ENCODE measurements at places on chromosomes 2 and 18.
A peak's percentile ranks its signal among the peaks of the same experiment; 100 is the strongest.

DNA sequence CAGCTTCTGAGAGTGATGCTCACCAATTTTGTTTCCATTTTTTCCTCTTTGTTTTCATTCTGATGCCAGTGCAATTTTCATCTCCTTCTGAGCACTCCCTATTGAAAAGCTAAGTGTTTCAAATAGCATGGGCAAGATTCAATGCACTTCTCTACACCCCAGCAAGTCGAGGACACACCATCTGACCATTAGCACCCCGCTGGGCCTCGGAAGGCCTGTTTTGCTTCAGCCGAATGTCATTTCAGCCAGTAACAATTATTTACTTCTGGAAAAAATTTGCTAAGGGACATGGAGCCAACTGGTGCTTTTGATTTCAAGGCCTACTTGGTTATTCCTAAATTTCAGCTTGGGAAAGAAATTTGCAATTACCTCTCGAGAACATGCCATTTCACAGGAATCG is 392.4 kb downstream of the RNF144A start:
- no peaks in the 10 kb centered on the region for H3K36me3 ChIP-seq
- no peaks in the 10 kb centered on the region for H3K4me1 ChIP-seq
- no peak overlapping the region for H3K4me3 ChIP-seq
- no peak overlapping the region for H3K27ac ChIP-seq
- no peak for DNase-seq

DNA sequence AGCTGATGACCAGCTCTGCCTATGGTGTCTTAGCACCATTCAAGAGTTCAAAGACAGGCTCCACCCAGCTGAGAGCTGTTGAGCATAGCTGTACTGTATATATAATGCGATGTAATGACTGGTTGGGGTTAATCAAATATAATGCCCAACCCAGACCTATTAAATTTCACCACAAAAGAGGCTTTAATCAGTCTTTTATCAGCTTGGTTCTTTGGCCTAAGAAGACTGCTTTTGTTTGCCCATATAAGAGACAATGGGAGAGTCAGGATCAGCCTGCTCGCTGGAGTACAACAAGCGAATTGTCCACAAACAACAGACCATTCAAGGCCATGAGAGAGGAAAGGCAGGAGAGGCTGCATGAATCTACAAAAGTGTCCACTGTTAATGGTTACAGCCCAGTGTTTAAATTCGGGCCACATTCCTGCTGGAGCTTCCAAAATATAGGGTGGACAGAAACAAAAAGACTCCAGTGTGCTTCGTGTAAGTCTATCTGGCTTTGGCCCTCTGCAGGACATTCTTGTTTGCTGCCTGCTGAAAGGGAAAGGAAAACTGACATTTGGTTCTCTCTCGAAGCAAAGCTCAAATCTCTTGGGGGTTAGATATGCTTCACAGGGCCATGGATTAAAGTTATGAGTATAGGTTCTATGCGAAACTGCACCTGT is 299.0 kb upstream of the FBXO11 start:
- H3K27ac ChIP-seq, result no peak overlapping the region
- no peaks in the 10 kb centered on the region for H3K36me3 ChIP-seq
- no peaks in the 10 kb centered on the region for H3K27me3 ChIP-seq
- DNase-seq, result no peak
- no peak overlapping the region for H3K4me3 ChIP-seq

- H3K36me3 ChIP-seq, result no peaks in the 10 kb centered on the region
- no peak for DNase-seq
- no peaks in the 10 kb centered on the region for H3K27me3 ChIP-seq
- no peak overlapping the region for H3K4me3 ChIP-seq
Observed at GRCh38 chr2:113175042-113175628, 1.4 kb downstream of the PSD4 start.

DNA sequence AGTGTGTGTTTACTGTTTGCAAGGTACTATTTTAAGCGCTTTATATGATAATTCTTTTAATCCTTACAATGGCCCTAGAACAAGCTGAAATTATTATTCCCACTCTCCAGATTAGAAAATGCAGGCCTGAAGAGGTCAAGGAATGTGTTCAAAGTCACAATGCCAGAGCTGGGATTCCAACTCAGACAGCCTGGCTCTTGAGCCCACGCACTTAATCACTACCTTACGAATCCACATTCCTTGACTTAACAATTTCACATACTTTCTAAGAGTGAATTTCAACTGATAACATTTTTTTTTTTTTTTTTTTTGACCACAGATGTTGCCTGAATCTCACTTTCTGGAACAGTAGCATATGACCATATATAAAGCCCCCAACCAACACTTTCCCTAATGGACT is 400.3 kb downstream of the NCKAP5 start:
- H3K27me3 ChIP-seq, result no peaks in the 10 kb centered on the region
- H3K4me3 ChIP-seq, result no peak overlapping the region
- H3K36me3 ChIP-seq, result no peaks in the 10 kb centered on the region

GRCh38 chr18:77002496-77002895 is 130.1 kb downstream of the MBP start:
- no peaks in the 10 kb centered on the region for H3K36me3 ChIP-seq
- no peak overlapping the region for H3K4me3 ChIP-seq
- no peaks in the 10 kb centered on the region for H3K27me3 ChIP-seq
- no peaks in the 10 kb centered on the region for H3K4me1 ChIP-seq
- DNase-seq, result no peak

GRCh38 chr2:11203480-11203879 is 48.2 kb downstream of the SLC66A3 start:
- peaks cover 29% of the 10 kb centered on the region for H3K36me3 ChIP-seq
- peak overlapping the region; percentile 19 for H3K27ac ChIP-seq
- peak; percentile 58 for DNase-seq
- H3K4me1 ChIP-seq, result peaks cover 7% of the 10 kb centered on the region
- H3K27me3 ChIP-seq, result no peaks in the 10 kb centered on the region

DNA sequence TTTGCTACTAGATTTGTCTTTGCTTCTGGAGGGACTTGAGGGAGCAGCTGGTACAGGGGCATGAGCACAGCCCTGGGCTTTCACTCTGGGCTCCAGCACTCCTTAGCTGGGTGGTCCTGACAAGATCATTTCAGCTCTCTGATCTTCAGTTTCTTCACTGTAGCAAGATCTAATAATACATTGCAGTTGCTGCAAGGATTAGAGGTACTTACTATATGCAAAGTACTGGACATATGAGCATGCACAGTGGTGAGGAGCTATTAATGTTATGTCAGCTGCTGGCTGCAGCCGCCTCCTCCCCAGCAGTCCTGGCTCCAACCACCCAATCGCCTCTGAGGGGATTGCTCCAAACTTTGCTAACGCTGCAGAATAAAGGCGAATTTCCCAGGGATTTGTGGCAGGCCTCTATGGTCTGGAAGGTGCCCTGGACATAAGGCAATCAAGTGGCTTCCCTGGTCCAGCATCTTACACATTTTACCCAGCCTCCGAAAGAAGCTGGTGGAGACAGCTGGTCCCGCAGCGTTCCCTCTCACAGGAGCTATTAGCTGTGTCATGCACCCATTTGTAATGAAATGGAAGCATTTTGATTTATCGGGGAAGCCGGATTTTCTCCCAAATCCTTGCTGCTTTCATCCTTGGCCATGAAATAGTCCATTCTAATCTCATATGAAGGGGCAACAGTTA is 96.7 kb downstream of the RHOB start:
- no peaks in the 10 kb centered on the region for H3K36me3 ChIP-seq
- H3K4me1 ChIP-seq, result peaks cover 11% of the 10 kb centered on the region
- no peak for DNase-seq
- no peaks in the 10 kb centered on the region for H3K27me3 ChIP-seq

- no peaks in the 10 kb centered on the region for H3K27me3 ChIP-seq
- no peaks in the 10 kb centered on the region for H3K36me3 ChIP-seq
- DNase-seq, result no peak
- no peak overlapping the region for H3K4me3 ChIP-seq
Observed at GRCh38 chr18:49061991-49062831, 111.4 kb upstream of the SMAD7 start.

- no peaks in the 10 kb centered on the region for H3K27me3 ChIP-seq
- no peaks in the 10 kb centered on the region for H3K36me3 ChIP-seq
- peak; percentile 44 for DNase-seq
- H3K4me1 ChIP-seq, result no peaks in the 10 kb centered on the region
- H3K27ac ChIP-seq, result no peak overlapping the region
- no peak overlapping the region for H3K4me3 ChIP-seq
Observed at GRCh38 chr2:128593879-128594650, 275.4 kb upstream of the HS6ST1 start.

GRCh38 chr2:120927265-120927628 is 191.6 kb downstream of the GLI2 start:
- H3K27me3 ChIP-seq, result no peaks in the 10 kb centered on the region
- no peak for DNase-seq
- no peak overlapping the region for H3K4me3 ChIP-seq
- H3K27ac ChIP-seq, result no peak overlapping the region
- peaks cover 11% of the 10 kb centered on the region for H3K36me3 ChIP-seq
- H3K4me1 ChIP-seq, result peaks cover 36% of the 10 kb centered on the region

DNA sequence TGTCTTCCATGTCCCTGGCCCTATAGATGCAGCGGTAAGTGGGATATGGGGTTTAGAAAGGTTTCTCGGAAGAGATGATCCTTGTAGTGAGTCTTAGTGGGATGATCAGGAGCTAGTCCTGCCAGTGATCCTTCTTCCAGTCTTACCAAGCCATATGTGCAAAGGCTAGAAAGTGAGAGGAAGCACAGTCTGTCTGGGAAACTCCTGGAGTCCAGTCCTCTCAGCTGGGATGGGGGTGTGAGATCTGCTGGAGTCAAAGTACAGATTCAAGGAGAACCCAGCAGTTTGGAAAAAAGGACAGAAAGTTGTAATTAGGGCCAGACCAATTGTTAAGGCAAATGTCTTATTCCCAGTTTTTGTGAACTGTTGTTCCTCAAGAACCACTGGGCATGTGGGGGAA is 83.3 kb downstream of the LIMS1 start:
- H3K4me3 ChIP-seq, result no peak overlapping the region
- H3K27me3 ChIP-seq, result no peaks in the 10 kb centered on the region
- H3K36me3 ChIP-seq, result no peaks in the 10 kb centered on the region
- H3K27ac ChIP-seq, result no peak overlapping the region
- DNase-seq, result no peak

DNA sequence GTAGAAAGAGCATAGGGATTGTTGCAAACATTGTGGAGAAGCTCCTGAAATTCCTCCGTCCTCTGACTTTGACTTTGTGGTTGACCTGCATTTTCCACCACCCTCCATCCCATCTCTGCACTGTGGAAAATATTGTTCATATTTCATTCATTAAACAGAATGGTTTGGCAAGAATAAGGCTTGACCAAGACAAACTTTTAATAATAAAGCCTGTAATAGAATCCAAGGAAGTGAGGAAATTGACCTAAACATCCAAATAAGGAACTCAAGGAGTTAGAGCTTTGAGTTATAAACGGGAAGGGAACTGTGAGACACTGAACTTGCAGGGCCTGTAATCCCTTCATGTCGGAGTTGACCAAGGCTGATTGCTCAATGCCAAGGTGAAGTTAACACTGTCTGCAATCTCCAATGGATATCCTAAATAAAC is 115.2 kb downstream of the GFPT1 start:
- no peak overlapping the region for H3K4me3 ChIP-seq
- no peaks in the 10 kb centered on the region for H3K36me3 ChIP-seq
- DNase-seq, result peak; percentile 87
- no peak overlapping the region for H3K27ac ChIP-seq
- H3K27me3 ChIP-seq, result no peaks in the 10 kb centered on the region

- H3K36me3 ChIP-seq, result no peaks in the 10 kb centered on the region
- no peak for DNase-seq
- peaks cover 3% of the 10 kb centered on the region for H3K4me1 ChIP-seq
- no peaks in the 10 kb centered on the region for H3K27me3 ChIP-seq
- no peak overlapping the region for H3K27ac ChIP-seq
Observed at GRCh38 chr2:162267496-162267895, 24.3 kb upstream of the FAP start.

DNA sequence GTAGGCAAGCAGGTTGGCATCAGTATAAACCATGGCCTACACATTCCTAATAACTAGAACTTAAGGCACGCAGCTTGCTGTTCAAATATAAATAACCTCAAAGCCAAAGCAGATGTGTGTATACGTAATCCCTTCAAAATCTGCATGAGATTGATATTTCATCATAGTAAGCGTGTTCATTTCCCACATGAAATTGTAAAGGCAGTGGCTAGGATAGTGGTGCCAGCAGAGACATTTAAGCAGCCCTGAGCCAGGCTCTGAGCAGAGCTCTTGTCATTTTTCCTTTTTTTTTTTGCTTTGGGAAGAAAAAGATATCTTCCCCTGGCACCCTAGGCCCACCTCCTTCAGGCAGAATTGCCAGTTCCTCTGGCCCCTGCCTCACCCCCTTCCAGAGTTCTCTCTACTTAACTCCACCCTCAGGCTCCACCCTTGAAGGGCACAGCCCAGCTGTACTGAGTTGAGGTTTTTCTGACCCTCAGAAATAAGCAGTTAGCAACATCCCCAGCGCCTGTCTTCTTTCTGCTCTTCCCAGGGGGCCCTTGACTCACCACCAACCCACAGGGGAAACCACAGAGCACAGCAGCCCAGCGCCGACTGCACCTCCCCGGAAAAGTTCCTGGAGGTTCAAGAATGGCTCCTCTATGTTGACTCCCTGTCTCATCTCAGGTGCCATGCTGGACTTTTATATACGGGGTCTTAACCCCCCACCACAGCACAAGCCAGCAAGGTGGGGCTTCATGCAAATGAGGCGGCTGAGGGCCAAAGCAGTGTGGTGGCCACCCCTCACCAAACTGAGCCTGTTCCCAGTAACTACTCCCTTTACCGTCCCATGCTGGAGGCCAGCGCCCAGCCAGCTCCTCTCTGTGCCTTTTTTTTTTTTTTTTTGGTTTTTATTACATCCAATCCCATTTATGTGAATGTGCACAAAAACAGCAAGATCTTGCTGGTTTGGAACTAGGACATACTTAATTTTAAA is 84.7 kb downstream of the EHD3 start:
- H3K4me1 ChIP-seq, result peaks cover 19% of the 10 kb centered on the region
- H3K36me3 ChIP-seq, result no peaks in the 10 kb centered on the region
- peak overlapping the region; percentile 16 for H3K27ac ChIP-seq

DNA sequence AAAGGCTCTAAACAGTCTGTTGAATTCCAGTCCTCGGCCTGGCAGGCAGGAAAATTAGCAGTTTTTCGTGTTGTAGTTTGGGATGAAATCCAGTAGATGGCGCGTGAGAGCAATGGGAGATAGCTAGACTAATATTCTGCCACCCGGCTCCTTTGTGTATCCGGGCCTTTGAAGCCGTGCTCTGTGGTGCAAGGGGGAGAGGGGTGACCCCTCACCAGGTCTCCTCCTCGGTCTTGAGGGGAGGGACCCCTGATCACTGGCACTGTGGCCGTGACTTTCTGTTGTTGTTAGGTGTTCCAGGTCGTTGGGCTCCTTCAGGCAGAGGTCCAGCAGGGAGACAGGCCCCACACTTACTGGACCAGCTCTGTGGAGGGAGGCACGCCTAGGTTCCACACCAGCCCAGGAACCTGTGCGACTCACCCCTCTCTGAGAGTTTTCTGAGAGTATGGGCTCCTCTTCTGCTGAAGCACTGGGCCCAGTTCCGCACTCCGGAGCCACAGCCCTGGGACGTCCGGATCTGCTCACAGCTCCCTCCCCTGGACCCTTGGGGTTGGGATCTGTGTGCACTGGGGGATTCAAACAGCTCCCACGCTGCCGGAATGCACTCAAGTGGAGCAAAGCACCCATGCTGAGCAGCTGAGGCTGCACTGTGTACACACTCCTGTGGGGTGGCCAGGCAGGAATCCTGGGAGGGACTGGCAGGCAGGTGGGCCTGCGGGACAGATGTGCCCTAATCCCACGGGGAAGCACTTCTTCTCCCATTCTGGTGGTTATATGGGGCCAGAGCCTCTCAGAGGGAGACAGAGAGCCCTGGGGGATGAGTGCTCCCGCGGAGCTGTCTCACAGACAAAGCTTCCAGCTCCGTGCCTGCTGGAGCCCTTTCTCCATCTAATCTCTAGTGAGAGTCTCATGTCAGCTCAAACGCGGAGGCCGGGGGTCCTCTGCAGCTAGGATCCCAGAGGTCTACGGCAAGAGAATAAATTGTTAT is 8.8 kb downstream of the GKN2 start:
- no peak overlapping the region for H3K27ac ChIP-seq
- H3K4me3 ChIP-seq, result no peak overlapping the region
- H3K4me1 ChIP-seq, result no peaks in the 10 kb centered on the region
- no peaks in the 10 kb centered on the region for H3K27me3 ChIP-seq
- DNase-seq, result peak; percentile 14
- no peaks in the 10 kb centered on the region for H3K36me3 ChIP-seq
